ENCODE measurements at places on chromosomes 7 and 10. TPM values are rescaled to one million over a fixed set of nuclear protein-coding genes. Genes with fewer than 3 reads are reported as not detected.

ATG9B gene
- total RNA-seq = 34.6 TPM

DNA sequence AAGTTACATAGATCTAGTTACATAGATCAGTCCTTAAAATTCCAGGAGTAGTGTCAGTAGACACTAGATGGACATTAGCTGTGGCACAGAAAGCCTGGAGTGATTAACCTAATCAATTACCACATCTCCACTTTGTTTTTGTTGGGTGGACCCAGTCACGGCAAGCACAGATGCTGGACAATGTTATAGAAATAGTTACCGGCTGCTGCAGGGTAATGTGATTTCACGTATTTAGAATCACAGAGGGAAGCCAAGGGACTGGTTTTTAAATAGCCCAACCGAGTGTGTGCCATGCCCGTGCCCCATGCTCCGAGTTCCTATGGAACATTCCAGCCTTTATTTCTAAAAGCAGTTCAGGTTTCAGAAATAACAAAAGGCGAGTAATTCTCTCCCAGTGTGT is 2.8 kb downstream of the LGI1 start:
- no peak for DNase-seq

TMEM229A gene
- total RNA-seq = not detected

DNA sequence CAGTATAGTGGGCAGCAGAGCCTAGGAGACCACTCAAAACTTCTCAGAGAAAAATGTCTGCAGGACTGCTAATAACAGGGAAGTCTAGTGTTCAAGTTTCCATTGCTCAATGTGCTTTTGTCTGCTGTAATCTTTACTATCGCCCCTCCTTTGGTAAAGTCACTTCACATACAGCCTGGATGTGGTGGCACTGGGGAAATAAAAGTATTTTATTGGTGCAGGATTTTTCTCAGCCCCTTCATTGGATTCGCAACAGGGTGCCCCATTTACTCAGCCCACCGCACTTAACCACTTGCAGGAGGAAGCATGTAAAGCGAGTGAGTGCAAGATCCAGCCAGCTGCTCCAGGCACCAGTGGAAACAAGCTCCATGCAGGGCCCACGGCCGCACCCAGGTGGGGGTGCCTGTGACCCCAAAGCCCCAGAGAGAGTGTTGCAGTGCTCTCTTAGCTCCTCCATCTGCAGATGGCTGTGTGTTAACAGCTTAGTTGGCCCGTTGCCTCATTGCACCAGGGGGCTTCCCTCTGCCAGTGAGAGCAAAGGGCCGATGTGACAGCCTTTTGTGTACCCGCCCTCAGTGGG is 163.5 kb upstream of the TMEM72 start:
- no peak for DNase-seq

- DNase-seq = no peak
Measured at GRCh38 chr10:114631666-114632417, 26.2 kb downstream of the ABLIM1 start.
